ENCODE measurements at places on chromosomes 16 and 17.

DNA sequence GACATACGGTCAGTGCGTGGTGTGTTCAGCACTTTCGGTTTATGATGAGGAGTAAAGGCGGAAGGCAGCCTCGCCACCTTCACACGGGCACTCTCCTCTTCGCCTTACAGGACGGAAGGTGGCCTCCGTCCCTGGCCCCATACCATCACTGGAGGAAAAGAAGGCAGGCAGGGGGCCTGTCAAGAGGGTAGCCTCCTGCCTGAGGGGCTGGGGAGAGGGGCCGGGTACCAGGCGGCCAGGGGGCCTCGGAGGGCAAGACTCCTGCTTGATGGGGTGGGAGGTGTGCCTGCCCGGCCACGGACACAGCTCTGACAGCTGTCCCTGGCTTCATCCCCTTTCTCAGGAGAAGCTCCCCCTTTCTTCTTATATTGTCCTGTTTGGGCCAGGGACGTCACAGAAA is 15.6 kb upstream of the SLC38A8 start:
- DNase-seq: no peak

GRCh38 chr17:40086150-40087044 is 14.0 kb downstream of the NR1D1 start:
- DNase-seq: peak; percentile 90

- DNase-seq: no peak
These were observed 2.1 kb downstream of the FOXF1 start for GRCh38 chr16:86512301-86512859.

GRCh38 chr17:32341141-32341856 is 674 bp downstream of the C17orf75 start:
- DNase-seq: no peak

DNA sequence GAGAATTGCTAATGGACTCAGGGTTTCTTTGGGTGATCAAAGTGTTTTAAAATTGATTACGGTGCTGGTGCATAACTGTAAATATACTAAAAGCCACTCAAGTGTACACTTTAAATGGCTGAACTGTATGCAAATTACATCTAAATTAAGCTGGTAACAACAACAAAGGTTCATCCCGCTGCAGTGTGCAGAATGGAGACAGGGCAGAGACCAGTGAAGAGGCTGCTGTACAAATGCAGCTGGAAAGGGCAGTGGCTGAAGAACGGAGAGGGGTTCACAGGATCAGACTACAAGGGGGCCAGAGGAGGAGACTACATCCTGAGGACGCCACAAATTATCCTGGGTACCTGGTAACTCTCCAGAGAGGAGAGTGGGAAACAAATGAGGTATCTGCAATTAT is 9.0 kb upstream of the ITGAE start:
- DNase-seq: no peak

GRCh38 chr17:67157732-67158639 is 87.0 kb downstream of the HELZ start:
- DNase-seq: peak; percentile 43

DNA sequence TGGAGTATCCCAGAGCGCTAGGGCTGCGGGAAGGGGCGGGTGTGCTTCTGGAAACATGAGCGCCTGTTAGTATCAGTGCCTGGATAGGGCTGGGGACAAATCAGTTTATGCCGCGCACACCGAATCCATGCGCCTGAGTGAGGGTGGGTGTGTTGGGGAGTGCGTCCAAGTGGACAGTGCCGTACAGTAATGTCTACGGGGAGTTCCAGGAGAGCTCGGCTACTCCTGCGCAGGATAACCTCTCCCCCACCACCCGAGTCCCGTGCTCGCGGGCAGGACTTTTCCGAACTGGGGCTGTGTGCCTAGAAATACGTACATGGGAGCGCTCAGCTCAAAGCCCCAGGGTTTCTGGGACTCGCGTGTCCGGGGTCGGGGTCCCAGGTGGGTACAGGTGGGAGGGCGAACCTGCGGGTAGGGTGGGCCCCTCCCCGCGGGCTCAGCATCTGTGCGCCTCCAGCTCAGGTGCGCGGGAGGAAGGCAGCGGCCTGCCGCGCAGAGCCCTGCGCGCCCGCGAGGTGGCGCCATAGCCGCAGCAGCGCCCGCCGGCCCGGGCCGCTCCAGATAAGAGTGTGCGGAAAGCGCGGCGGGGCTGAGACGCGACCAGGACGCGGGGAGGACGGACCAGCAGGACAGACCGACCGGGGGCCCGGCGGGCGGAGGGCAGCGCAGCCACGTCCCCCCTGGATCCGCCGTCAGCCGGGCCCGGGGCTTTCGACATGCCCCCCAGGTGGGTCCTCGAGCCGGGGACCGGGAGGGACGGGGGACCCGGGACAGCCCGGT is at the start of gene HIC1:
Gene HIC1, plus strand, starts transcription at position 592 of the 780 bp plus-strand sequence. CDS start 1,588 bp downstream, outside the sequence.
- peak; percentile 82 for DNase-seq

- DNase-seq: no peak
These were observed 16.0 kb downstream of the ARHGAP17 start for GRCh38 chr16:24999088-24999670.

DNA sequence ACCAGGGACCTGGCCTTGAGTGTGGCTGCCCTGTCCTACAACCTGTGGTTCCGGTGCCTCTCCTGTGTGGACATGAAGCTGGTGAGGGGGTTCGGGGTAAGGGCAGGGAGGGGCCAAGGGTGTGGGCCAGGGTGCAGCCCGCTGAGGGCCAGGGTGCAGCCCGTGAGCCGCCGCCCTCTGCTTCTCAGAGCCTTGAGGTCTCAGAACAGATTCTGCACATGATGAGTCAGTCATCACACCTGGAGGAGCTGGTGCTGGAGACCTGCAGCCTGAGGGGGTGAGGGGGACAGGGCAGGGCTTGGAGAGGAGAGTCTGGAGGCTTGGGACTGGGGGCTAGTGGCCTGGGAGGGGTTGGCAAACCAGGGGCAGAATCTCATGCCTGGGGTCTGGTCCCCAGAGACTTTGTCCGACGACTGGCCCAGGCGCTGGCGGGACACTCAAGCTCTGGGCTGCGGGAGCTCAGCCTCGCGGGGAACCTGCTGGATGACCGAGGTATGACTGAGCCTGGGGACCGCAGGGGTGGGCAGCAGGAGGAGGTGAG is 2.2 kb downstream of the CARMIL2 start:
- DNase-seq: peak; percentile 34

DNA sequence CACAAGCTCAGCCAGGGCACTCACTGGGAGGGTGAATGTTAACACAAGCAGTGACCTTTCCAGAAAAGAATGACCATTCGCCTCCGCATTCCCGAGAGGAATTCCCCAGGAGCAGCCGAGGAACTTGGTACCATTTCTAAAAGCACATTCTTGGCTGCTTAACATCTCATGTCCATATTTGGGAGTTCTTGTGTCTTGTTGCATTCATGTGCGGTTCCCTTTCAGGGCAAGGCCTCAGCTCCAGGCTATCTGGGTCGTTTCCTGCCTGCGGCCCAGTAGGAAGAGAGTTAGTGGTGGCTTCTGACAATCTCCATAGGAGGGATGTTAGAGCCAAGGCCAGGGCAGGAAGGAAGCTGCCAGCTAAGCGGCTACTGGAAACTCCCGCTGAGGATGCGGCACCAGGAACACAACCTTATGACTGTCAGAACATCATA is 27.8 kb upstream of the MEAK7 start:
- peak; percentile 90 for DNase-seq

GRCh38 chr16:65660390-65660789 is 538.5 kb upstream of the CDH11 start:
- no peak for DNase-seq

DNA sequence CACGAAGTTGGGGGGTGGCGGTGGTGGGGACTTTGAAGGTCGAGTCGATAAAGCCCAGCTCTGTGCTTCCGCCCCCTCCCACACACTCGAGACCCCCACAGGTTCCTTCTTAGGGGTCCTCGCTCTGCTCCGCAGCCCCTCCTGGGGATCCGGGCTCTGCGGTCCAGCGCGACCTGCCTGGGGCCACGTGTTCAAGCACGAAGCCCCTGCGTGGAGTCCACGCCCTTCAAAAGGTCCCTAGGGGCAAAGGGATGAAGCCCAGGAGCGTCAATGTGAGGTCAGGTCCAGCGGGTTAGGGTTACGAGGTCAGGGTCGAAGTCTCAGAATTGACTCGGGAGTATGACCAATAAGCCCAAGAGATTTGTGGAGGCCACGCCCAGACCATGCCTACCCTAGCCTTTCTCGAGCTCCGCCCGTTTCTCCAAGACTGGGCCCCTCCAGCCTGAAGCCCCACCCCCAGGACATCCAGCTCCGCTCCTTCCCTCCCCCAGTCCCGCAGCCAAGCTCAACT is 786 bp upstream of the CACNA1G start:
- DNase-seq: peak; percentile 98

GRCh38 chr17:56269556-56270389 is 116.5 kb downstream of the ANKFN1 start:
- no peak for DNase-seq

DNA sequence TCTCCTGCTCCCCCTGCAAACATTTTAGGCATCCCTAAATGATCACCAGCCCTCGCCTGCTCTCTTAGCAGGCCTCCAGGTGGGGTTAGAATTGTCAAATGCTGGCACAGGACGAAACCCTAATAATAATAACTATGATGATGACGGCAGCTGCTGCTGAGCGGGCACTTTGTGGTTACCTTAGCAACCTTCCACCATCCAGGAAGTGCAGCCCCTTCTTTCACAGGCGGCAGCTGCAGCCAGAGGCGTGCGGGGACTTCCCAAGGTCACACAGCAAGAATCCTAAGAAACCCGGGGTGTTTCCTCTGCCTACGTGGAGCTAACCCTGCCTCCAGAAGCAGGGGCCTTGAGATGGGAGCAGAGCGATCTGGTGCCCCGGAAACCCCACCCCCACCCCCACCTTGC is 22.4 kb upstream of the EIF1 start:
- DNase-seq: peak; percentile 50

DNA sequence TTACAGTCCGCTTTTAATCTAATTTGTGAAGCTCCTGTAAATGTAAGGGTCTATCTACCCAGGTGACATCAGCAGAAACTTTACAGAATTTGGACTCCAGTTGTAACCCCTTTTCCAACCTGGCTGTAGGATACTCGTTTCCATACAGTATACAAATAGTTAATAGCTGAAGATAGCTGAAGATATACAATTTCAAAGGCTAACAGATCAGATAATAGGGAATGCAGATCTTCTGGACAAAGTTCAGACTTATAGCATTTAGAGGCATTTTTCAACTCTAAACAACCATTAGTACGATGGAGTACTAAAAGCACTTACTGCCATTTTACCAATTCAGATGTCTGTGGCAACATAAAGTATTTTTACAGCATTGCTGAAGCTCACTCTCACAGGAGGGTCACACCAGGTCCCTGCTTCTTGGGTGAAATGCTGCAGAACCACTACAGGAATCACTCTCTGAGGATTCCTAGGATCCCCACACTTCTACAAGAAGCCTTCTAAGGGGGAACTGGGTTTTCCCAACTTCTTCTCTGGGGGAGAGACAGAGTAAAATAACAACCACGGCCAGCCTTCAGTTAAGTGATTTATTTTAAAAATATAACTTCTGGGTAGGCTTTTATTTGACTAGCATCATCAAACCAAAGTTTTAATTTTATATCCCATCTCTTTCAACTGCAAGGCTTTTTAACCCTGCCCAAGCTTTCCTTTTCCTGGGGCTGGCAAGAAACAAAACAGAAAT is 2.9 kb downstream of the VEZF1 start:
- no peak for DNase-seq

GRCh38 chr17:73958453-73958852 is 245.0 kb upstream of the RPL38 start:
- DNase-seq: no peak

DNA sequence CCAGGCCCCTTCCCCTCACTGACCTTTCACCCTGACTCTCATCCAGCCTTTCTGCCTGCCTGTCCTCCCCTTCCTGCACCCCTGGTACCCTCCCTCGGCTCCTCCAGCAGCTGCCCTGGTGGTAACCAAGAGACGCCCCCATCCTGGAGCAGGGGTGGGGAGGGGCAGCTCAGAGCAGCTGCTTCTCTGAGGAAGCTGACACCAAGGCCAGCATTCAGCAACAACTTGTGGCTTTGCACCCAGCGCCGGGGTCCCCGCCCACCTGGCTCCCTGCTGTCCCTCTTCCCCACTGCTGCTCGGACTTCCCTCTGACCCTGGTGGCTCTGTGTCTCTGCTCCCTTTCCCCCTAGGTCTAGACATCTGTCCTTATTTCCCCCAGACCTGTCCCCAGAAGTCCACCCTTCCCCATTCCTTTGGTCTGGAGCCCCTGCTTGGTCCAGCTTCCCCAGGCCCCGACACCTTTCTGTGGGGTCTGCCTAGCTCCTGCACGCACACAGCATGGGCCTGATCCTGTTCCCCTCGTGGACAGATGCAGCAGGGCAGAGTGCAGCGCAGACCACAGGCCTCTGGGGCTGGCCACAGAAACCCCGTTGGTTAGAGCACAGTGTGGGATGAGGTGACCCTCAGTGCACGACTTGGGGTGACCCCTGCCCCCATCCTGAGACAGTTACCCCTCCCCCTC is 1.2 kb upstream of the ATP2A1 start:
- no peak for DNase-seq

DNA sequence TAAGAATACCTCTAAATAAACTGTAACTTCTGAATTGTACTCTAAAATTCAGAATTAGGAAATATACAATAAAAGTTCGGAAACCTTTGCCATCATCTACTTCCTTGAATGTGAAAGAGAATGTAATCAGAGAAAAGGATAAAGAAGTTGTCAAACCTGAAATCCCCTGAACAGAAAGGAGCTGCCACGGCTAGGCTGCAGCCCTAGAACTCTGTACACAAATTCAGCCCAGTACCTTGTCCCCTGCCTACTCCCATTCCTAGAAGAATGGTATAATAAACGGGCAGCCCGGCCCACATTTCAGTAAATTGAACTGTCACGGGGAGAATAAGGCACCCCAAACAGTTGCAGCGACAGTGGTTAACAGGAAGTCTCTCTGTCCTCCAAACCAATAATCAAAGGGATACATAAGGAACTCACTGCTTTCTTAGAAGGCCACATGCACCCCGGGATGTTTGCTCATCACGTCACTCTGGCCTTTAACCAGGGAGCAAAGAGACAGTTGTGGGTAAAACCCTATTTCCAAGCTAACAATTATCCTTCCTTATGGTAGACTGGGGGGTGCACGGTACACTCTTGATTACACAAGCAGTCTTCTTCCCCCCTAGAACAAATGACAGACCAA is 24.3 kb upstream of the RFFL start:
- DNase-seq: no peak
